ENCODE measurements at places on chromosomes 4 and X.

DNA sequence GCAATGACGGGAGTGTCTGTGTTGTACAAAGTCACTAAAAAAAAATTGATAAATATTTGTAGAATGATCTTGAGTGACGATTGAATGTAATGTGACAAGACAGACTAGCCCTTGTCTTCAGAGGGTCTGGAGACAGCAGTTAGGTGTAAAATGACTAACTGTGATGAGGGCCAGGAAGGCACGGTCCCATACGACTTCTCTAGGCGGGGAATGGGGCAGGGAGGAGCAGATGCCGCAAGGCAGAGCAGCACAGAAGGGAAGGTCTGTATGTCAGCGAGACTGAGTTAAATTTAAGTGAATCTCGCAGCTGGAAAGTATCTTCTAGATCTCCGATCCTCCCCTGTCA lies 405 bp downstream of the CENPE start:
- DNase-seq, result no peak

- DNase-seq, result no peak
Measured at GRCh38 chr4:37666625-37667071, 19.5 kb downstream of the RELL1 start.

DNA sequence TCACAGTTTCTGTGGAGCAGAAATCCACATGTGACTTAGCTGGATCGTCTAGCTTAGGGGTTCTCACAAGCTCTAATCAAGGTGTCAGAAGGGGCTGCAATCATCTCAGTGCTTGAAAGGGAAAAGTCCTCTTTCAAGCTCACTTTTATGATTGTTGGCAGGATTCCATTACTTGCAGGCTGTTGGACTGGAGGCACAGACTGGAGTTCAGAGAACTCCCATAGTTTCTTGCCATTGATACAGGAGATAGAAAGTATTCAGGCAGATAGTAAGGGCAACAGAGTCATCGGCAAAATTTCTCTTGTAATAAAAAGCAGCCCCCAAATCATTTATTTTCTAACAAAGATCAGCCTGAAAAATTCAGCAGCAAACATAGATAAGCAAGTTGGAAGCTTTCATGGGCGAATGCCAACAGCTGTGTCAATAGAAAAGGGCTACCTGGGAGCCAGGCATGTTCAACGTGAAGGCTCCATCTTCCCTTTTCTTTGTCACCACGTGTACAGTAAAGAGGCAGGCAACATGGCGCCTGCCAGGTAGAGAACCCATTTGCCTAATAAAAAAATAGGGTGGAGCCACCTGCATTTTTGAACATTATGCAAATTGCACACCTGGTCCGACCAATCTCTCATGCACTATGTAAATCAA lies 64.4 kb downstream of the CXCL13 start:
- no peak for DNase-seq

DNA sequence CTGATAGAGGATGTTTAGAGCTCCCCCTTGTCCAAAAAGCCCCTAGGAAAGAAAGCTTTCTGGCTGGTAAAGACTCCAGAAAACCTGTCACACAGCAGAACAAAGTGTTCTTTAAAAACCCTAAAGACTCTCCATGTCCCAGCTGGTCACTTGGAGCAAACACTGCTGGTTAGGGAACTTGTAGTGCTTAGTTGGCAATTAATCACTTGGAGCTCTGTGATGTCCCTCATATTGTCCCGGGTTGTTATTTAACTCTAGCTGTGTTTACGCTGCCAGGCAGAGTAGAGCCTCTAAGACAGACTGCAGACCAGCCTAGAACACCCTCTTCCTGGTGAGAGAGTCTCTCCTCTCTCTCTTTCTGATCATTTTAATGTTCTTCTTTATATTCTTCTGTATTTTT lies 267.3 kb downstream of the BCOR start:
- DNase-seq, result no peak

GRCh38 chr4:157115613-157116335 lies 39.8 kb downstream of the GLRB start:
- DNase-seq, result no peak

DNA sequence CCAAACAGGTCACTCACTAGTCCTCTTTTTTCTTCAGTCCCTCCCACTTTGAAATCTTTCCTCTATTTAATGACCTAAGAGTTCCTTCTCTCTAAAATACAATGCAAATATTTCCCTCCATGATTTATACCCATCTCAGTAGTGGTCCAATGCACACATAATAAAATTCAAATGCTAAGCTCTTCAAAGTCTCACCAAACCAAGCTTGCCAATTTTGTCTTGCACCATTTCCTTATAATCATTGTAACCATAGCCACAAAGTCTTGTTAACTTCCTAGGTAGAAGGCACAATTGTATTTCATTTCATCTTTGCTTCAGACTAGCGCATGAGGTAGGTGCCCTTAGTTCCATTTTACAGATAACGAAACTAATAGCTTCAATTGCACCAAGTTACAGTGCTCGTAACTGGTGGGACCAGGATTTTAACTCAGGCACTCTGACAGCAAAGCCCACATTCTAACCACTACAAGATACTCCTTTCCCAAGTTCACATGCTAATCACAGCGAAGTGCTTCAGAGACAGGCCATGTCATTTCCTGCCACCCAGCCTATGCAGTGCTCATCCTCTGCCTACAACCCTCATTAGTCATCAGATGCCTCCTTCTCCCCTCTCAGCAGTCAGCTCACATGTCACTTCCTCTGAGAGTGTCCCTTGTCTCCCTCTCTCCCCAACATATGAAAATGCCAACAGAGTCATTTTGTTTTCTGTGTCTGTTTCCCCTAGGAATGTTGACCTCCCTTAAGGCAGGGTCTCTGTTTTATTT lies 66.9 kb upstream of the PPARGC1A start:
- no peak for DNase-seq

DNA sequence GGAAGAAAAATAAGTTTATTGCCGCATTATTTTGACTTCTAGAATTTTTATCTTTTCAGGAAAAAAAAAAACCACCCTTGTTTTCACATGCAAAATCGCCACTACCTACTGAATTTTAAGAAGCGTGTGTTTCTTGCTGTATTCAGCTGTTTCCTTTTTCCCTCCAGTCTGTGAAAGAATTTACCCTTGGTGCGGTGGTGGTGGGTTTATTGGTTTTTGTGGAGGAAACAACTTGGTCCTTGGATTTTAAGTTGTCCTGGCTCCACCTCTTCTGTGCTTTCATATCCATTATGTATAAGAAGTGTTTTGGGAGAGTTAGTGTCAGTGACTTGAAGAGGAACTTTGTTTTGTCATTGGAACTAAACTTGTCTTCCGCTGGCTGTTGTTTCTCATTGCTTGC lies 8.1 kb downstream of the RAPGEF2 start:
- DNase-seq, result no peak

- DNase-seq, result no peak
Measured at GRCh38 chr4:66062044-66062443, 391.8 kb upstream of the EPHA5 start.

DNA sequence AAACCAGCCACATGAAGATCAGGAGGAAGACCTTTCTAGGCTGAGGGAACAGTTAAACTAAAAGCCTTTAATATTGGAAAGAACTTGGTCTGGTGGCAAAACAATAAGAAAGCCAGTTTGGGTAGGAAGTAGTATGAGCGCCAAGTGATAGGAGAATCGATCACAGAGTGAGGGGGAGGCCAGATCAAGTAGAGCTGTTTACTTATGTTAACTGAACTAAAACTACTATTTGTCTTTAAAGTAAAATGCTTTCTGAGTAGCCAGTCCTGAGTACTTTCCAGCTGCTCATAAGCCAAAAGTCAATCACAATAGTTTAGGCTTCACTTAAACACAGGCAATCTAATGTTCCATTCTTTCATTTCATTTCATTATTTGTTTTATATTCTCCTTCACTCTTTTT lies 62.8 kb upstream of the RPA4 start:
- DNase-seq, result no peak

DNA sequence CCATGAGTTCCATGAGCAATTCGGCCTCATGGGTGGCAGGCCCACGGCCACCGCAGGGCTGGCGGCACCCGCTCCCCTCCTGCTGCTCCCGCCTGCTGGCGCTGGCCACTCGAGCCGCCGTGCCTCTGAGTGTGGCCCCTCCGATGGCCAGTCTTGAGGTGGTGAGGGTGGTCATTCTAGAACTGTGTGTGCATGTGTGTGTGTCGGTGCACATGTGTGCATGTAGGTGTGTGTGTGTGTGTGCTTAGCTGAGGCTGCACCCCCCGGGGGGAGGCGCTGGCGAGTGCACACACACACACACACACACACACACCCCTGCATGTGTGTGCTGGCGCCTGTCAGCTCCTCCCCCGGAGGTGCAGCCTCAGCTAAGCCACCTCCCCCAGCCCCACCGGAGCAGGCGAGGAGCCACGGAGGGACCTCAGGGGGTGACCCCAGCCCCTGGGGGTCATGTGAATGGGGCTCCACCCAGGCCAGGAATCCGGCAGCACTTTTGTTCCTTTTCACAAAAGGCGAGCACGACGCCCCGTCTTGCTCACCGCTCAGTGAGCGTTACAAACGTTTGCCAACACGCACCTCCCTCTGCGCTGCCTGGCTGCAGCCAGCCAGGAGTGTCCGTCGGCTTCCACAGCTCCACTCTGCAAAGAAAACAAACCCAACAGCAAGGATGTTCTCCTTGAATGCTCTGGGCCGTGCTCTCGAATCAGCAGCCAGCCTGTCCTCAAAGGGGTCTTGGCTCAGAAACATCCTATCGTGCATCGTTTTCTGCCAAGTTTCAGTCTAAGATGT lies 29.9 kb downstream of the FGFRL1 start:
- DNase-seq, result no peak

GRCh38 chr4:111959222-111959621 lies 186.0 kb upstream of the FAM241A start:
- DNase-seq, result no peak

DNA sequence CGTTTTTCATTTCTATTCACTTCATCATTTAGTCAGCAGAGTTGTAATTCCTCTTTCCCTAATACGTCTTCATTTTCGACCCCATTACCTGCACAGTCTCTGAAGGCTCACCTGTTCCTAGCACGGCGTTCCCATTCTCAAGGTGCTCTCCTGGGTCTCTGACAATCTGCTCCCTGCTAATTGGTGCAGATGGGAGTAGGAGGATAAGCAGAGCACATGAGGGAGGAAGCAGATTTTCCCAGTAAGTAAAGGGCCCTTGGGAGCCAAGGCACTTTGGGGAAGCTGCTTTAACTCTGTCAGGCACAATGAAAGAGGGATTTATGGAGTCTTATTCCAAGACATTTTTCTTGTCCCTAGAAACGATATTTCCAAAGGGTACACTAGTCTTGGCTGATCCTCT lies 466.4 kb downstream of the STIM2 start:
- no peak for DNase-seq

DNA sequence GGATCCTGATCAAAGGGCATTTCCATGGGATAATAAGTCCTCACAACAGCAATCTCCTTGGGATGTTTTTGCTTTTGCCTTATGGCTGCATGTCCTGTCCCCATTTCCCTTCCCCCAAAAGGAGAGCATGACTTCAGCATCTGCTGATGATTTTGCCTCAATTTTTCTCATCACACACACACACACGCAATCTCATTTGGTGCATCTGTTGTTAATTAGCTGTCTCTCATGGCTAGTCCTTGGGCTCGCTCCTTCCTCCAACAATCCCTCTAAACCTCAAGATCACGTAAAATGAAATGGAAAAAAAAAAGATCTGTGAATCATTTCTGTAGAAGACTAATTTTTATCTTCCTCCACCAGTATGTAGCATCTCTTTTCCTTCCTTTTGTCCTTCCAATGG lies 153.6 kb downstream of the RBMX2 start:
- no peak for DNase-seq

DNA sequence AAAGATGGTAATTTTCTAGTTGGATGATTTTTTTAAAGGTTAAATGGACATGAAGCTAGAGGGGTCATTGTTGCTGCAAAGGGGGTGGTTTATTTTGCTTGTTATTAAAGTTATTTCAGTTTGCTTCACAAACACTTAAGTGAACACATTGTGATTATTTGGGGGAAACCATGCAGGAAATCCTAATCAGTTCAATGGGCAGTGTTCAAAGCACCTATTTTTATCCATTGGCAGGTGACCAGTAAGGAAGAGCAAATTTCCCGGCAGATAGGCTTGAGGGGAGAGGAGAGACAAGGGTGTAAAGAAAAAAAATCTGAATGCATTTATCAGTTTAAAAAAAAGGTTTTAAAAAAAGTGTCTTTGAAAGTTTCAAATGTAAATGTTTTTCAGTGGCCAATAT lies 17.6 kb downstream of the GPR174 start:
- DNase-seq, result no peak

DNA sequence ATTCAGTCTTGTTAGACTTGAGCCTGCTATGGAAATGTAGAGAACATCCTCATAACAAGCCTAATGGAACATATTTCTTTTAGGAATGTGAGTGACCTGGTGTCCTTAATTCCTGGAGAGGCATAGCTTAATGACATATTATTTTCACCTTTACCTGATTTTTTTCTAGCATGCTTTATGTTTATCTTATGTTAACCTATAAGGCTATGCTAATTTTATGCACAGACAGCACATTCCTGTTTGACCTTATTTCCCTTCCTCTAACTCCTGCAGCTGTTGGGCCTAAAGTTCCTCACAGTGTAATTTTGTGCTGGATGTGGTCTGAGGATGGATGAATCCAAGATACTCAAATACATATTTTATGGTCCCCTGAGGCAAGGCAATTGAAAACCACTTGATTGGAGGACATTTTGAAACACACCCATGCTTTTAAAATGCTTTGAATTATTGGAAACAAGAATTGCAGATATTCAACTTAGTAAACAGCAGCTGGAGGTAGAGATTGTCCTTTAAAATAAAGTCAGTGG lies 111.5 kb downstream of the LARP7 start:
- DNase-seq, result no peak

DNA sequence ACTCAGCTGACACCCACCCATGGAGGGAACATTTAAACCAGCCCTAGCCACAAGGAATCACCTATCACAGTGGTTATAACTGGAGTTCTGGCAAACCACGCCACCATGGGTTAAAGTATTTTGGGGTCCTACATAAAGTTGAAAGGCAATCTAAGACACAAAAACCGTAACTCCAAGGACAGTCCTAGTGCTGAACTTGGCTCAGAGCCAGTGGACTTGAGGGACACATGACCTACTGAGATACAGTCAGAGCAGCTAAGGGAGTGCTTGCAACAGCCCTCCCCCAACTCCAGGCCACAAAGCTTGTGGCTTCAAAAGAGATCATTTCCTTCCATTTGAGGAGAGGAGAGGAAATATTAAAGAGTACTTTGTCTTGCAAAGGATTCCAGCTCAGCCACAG lies 300.5 kb downstream of the FGF13 start:
- no peak for DNase-seq

DNA sequence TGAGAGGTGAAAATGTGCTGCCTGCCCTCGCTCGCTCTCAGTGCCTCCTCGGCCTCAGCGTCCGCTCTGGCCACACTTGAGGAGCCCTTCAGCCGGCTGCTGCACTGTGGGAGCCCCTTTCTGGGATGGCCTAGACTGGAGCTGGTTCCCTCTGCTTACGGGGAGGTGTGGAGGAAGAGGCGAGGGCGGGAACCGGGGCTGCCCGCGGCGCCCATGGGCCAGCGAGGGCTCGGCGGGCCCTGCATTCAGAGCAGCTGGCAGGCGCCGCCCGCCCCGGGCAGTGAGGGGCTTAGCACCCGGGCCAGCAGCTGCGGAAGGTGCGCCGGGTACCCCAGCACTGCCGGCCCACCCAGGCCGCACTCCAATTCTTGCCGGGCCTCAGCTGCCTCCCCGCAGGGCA lies 39.6 kb downstream of the TRIML1 start:
- no peak for DNase-seq

GRCh38 chr4:137253949-137254348 lies 278.3 kb downstream of the PCDH18 start:
- no peak for DNase-seq

Data from esophagus squamous epithelium (tissue), 5 donors.